ENCODE measurements at places on chromosomes 11 and 22. TPM values are rescaled to one million over a fixed set of nuclear protein-coding genes. Genes with fewer than 3 reads are reported as not detected.

The CYTH4 gene
- 0.72 TPM for total RNA-seq

The MS4A6A gene
- not detected for total RNA-seq

The MAPK8IP1 gene
- 8.1 TPM for total RNA-seq

The OR5AK2 gene
- not detected for total RNA-seq

The DENND6B gene
- 2.8 TPM for total RNA-seq

The MAPK11 gene
- total RNA-seq, result 3.0 TPM

The FOLR1 gene
- total RNA-seq, result 0.18 TPM

The RAB36 gene
- total RNA-seq, result 4.6 TPM

The SLC25A45 gene
- total RNA-seq, result 0.41 TPM

The AMPD3 gene
- total RNA-seq, result 7.0 TPM

The MUC2 gene
- not detected for total RNA-seq

The C11orf68 gene
- 44.8 TPM for total RNA-seq

Data from fibroblast of the aortic adventitia (primary cell).